ENCODE measurements at places on chromosomes 7 and 10. TPM values are rescaled to one million over a fixed set of nuclear protein-coding genes. Genes with fewer than 3 reads are reported as not detected.

Gene GNGT1
- not detected for total RNA-seq

Gene TRIM50
- not detected for total RNA-seq

Gene NPSR1
- total RNA-seq: not detected

Gene IFIT5
- total RNA-seq: 35.4 TPM

Gene HDAC9
- 101 TPM for total RNA-seq

Gene DGKI
- 92.0 TPM for total RNA-seq

Gene SLIT1
- 86.1 TPM for total RNA-seq

Gene SPDYE2B
- total RNA-seq: not detected

Gene FAM237B
- not detected for total RNA-seq

Gene TET1
- 28.0 TPM for total RNA-seq

Gene MET
- 1.7 TPM for total RNA-seq

Gene MALRD1
- 2.7 TPM for total RNA-seq

Gene C7orf33
- total RNA-seq: not detected

Gene PILRA
- 1.2 TPM for total RNA-seq

Gene KCP
- 0.25 TPM for total RNA-seq

Gene EVX1
- not detected for total RNA-seq

Gene NCAPG2
- total RNA-seq: 14.3 TPM

Gene WNT2
- 0.25 TPM for total RNA-seq

Gene UBE2H
- 64.7 TPM for total RNA-seq

Gene MICALL2
- total RNA-seq: 4.7 TPM

Gene PLCE1
- 6.6 TPM for total RNA-seq

Gene RAB19
- total RNA-seq: not detected

Gene CYP3A4
- not detected for total RNA-seq

Gene UPK3BL1
- 17.5 TPM for total RNA-seq

Gene GDF2
- not detected for total RNA-seq

Gene LRRTM3
- total RNA-seq: 23.1 TPM

Gene INHBA
- total RNA-seq: 7.9 TPM

Gene ZKSCAN1
- 60.0 TPM for total RNA-seq

Gene MARCHF5
- 25.3 TPM for total RNA-seq

Gene YKT6
- 52.9 TPM for total RNA-seq

Gene IL6
- not detected for total RNA-seq
